ENCODE measurements at places on chromosomes 1 and 21.

DNA sequence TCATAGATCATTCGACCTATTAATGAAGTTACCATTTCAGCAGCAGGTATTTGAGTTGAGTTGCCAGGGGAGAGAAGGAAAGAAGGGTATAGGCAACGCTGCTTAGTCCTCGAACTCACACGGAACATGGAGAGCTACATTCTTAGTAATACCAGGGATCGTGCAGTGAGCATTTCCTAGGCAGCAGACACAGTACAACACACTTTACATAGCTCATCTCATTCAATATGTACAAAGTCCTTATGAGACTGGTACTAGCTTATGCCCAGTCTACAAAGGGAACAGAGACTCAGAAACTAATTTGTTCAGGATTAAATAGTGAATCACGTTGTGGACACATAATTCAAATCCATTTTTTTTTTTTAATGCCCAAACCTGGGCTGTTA, 25.6 kb downstream of the IRF2BP2 start:
- DNase-seq: no peak

DNA sequence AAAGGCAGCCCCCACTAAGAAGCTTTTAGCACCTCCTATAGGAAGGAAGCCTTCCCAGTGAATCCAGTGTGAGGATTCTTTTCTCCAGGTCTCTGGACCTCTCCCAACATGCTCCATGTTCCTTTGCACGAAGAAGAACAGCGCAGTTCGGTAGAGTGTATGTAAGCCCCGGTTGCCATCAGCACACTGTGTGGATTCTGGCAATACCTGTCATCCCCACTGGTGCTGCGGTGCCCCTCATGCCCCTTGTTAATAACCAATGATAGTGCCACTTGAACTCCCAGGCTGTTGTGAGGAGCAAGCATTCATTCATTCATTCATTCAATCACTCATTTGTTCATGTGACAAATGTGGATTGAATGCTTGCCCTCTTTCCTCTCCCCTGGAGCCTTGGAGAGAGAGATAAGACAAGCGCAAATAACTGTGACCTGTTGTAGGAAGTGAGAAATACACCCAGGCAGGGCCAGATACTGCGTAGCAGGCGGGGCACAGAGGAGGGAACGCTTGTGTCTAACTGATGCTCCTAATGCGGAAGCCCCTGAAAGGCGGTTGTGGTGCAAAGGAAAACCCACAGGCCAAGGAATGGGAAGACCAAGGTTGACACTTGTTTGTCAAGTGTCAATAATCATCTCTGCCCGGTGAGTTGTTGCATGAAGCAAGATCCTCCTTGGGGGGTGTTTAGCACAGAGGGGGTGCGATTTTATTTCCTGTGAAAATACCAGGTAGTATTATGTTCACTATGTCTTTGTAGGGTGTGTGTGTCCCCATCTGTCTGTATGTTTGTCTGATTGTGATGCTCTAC, 9.8 kb downstream of the LGR6 start:
- DNase-seq: peak; percentile 18

GRCh38 chr21:29114765-29115500, 15.5 kb upstream of the MAP3K7CL start:
- no peak for DNase-seq

DNA sequence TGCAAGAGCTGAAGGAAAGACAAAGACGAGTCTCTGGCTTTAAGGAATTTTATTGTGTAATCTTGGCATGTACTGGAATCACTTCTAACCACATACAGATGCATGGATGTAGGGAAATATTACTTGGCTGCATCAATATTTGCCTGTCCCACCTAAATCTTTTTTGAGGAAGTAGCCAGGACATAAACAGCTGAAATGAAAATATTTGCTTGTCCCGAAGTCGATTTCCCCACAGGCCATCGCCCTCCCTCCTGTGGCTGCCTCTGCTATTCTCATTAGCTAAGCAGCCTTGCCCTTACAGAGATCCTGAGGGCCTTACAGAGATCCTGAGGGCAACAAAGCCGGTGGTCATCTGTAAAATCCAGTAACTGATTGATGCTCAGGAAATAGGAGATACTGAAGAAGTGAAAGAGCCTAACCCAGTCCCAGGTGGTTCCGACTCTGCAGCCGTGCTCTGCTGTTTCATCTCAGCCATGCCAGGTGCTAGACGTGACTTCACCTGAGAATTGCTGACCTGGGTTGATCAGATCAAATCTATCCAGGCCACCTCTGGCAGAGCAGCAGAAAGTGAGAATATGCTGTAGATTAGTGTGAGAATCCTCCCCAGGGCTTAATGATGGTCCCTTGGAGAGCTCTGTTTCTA, 25.5 kb downstream of the MAN1C1 start:
- DNase-seq: peak; percentile 30
